ENCODE measurements at places on chromosomes 6 and 20.

GRCh38 chr6:149220882-149221773 is 96.4 kb upstream of the TAB2 start:
- no peak for DNase-seq

GRCh38 chr20:1674361-1674760 is 16.8 kb upstream of the SIRPG start:
- DNase-seq = no peak

GRCh38 chr6:165819394-165819793 is 156.4 kb upstream of the PDE10A start:
- DNase-seq = no peak

- DNase-seq = no peak
These were observed 330.6 kb upstream of the EPHA7 start for GRCh38 chr6:93749930-93750329.

DNA sequence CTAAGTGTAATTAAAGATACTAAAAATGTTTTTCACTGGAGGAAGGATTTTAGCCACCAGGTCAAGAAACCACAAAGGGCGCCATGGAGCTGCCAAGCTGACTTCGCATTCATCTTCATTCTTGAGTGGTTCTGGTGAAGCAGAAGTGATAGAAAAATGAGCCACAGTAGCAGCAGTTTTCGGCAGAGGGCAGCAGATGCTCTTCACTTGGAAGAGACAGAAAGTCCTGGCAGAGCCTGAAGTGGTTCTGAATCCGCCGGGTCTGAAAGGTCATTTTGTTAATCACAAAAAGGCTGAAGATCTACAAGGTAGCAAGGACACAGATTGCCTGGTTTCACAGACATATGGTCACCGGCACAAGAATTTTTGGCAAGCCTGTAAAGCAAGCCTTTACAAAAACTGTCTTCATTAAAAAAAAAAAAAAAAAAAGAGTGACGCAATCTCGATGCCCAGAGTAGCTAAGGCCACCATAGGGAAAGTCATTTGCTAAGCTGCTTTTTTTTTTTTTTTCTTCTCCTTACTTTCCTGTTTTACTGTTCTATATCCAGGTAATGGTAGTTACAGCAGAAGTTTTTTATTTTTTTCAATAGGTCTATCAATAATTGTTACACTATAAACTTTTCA is 345.1 kb upstream of the AGPAT4 start:
- peak; percentile 79 for DNase-seq

- no peak for DNase-seq
These were observed 100.3 kb downstream of the PLCB1 start for GRCh38 chr20:8232332-8232731.

- no peak for DNase-seq
These were observed 31.4 kb downstream of the BEND3 start for GRCh38 chr6:107083921-107084320.

GRCh38 chr20:24648481-24648880 is 179.1 kb downstream of the SYNDIG1 start:
- DNase-seq = peak; percentile 38

GRCh38 chr6:144932621-144933020 is 647.5 kb downstream of the UTRN start:
- no peak for DNase-seq
